ENCODE measurements at places on chromosomes 2 and 18. TPM values are rescaled to one million over a fixed set of nuclear protein-coding genes. Genes with fewer than 3 reads are reported as not detected.

CTNNA2 gene
- total RNA-seq: not detected

TOGARAM2 gene
- total RNA-seq: 0.53 TPM

ARL5A gene
- total RNA-seq: 38.6 TPM

COL4A4 gene
- not detected for total RNA-seq

KIDINS220 gene
- 29.4 TPM for total RNA-seq

GALNT13 gene
- 0.18 TPM for total RNA-seq

NEU2 gene
- total RNA-seq: not detected

CSRNP3 gene
- total RNA-seq: 3.9 TPM

SYT4 gene
- not detected for total RNA-seq

SLC5A7 gene
- total RNA-seq: not detected

AAK1 gene
- total RNA-seq: 40.6 TPM

SCYGR4 gene
- not detected for total RNA-seq

CNDP1 gene
- not detected for total RNA-seq

CCBE1 gene
- 45.6 TPM for total RNA-seq

LINC00305 gene
- not detected for total RNA-seq

CDH7 gene
- total RNA-seq: not detected

EIF4E2 gene
- total RNA-seq: 69.5 TPM

PREB gene
- 70.1 TPM for total RNA-seq

TSGA10 gene
- 0.71 TPM for total RNA-seq

TNS1 gene
- total RNA-seq: 25.9 TPM

HOXD1 gene
- not detected for total RNA-seq

CASP8 gene
- 15.6 TPM for total RNA-seq

SULT1C4 gene
- 0.53 TPM for total RNA-seq

TMEM178A gene
- total RNA-seq: not detected

NEB gene
- not detected for total RNA-seq

C2orf76 gene
- total RNA-seq: 4.3 TPM

ANKRD30BL gene
- total RNA-seq: not detected

CREG2 gene
- 0.58 TPM for total RNA-seq

LYPD1 gene
- total RNA-seq: not detected

NOSTRIN gene
- total RNA-seq: 0.18 TPM

CFAP210 gene
- not detected for total RNA-seq
